Neural progenitor cell (in vitro differentiated cells): ENCODE measurements at places on chromosomes 6 and 20. TPM values are rescaled to one million over a fixed set of nuclear protein-coding genes. Genes with fewer than 3 reads are reported as not detected.

Gene GPX5
- not detected in 2 replicates for total RNA-seq

Gene MED23
- total RNA-seq = 28.2 and 37.3 TPM in 2 replicates

Gene TRERF1
- total RNA-seq = 8.3 and 12.3 TPM in 2 replicates

Gene TMEM30A
- 61.2 and 86.0 TPM in 2 replicates for total RNA-seq

Gene SOBP
- 11.0 and 12.6 TPM in 2 replicates for total RNA-seq

Gene GGTLC1
- not detected in 2 replicates for total RNA-seq

Gene HSPA1L
- total RNA-seq = 0.49 and 1.2 TPM in 2 replicates

Gene KCNK15
- 0.21 TPM in 1 of 2 replicates, not detected in the other for total RNA-seq

Gene DLK2
- total RNA-seq = 1.1 TPM in 1 of 2 replicates, not detected in the other

Gene PRSS35
- 2.8 and 4.5 TPM in 2 replicates for total RNA-seq

Gene SLC26A8
- total RNA-seq = 0.13 and 0.25 TPM in 2 replicates

Gene PACRG
- 0.30 and 0.37 TPM in 2 replicates for total RNA-seq

Gene ROMO1
- total RNA-seq = 135 and 253 TPM in 2 replicates

Gene HFE
- 0.43 and 1.5 TPM in 2 replicates for total RNA-seq

Gene LAMA2
- 0.68 and 1.5 TPM in 2 replicates for total RNA-seq

Gene SSTR4
- not detected in 2 replicates for total RNA-seq

Gene GHRH
- total RNA-seq = 3.2 TPM in 1 of 2 replicates, not detected in the other

Gene ARFGEF2
- total RNA-seq = 13.9 and 16.6 TPM in 2 replicates

- DNase-seq = peak; percentile 33
Measured at GRCh38 chr6:160259598-160259997, 977 bp upstream of the SLC22A2 start.

DNA sequence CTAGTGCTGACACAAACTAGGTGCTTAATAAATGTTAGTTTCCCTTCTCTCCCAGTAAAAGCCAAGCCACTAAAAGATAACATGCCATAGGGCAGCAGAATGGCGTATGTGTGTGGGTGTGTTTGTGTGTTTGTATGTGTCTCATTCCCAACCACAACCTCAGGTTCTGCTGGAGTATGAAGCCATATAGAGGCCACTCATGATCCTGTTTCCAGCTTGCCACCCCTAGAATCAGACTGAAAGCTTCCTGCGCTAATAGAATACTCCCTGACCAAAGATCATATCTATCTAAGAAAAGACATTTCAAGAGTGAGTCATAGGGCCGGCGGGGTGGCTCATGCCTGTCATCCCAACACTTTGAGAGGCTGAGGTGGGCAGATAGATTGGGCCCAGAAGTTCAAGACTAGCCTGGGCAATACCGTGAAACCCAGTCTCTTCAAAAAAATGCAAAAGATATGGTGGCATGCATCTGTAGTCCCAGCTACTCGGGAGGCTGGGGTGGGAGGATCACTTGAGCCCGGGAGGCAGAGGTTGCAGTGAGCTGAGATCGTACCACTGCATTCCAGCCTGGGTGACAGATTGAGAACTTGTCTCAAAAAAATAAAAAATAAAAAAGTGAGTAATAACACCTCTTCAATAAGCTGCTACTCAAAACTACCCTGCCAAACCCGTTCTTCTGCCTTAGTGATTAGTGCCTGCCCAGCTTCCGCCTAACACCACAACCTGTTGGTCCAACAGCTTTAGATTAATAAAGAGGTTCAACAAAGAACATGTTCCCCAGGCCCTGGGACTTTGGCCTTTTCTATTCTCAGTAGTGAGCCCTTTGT is 11.8 kb upstream of the SNRPC start:
- no peak for DNase-seq

GRCh38 chr20:52829111-52829510 is 143.0 kb upstream of the TSHZ2 start:
- no peak for DNase-seq

DNA sequence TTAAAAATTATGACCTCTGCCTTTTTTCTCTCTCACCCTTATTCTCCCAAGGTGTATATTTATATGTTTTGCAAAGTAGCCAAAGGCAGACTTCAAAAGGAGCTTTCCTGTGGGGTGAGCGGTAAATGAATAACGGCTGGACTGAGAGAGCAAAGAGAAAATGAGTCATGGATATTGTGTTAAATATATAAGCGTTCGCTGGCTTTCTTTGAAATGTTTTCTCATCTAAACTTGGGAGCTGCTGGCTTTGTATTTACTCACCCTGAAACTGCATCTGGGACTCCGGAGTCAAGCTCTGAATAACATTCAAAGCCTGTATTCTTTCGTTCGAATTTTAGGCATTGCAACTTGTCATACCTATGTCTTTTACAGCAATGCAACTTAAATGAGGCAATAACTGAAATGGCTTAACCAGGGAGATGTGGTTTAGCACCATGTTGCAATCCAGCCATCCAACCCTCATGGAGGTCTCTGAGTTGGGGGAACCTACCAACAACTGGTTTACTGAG is 32.0 kb downstream of the ATXN1 start:
- no peak for DNase-seq

DNA sequence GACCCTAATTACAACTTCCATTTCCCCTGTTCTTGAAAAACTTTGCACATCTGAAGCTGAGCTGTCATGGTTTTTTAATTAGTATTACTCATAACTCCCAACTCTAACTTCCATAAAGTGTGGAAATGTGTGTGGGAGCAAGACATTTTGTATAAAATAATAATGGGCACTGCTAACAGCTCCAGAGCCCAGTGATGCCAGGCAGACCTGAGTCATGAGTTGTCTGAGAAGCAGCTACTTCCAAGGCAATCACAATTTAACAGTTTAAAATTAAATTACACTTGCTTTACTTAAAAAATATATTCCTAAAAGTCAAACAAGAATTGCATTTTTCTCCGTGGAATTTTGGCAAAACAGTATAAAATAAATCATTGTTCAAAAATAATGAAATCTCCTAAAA is 6.4 kb downstream of the SLC2A12 start:
- no peak for DNase-seq

GRCh38 chr6:99841297-99841696 is 152.7 kb downstream of the MCHR2 start:
- DNase-seq = no peak

GRCh38 chr6:125596020-125596419 is 153.4 kb upstream of the HEY2 start:
- no peak for DNase-seq

DNA sequence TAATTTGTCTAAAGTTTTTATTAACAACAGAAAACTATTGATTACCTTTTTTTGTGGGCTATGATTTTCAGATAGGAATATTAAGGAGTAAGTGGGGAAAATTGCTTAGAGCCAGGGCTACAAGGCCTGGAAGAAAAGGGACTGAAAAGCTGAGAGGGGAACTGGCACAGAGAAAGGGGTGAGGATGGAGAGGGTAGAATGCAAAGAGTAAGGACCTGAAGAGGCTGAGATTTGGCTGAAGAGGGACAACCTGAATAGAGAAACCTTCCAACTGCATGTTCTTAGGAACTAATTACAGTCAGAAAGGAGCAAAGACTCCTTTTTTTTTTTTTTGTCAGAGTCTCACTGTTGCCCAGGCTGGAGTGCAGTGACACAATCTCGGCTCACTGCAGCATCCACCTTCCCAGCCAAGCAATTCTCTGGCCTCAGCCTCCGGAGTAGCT is 16.7 kb downstream of the BTN2A1 start:
- no peak for DNase-seq

GRCh38 chr20:24995741-24996448 is 3.3 kb upstream of the APMAP start:
- DNase-seq = peak; percentile 10

DNA sequence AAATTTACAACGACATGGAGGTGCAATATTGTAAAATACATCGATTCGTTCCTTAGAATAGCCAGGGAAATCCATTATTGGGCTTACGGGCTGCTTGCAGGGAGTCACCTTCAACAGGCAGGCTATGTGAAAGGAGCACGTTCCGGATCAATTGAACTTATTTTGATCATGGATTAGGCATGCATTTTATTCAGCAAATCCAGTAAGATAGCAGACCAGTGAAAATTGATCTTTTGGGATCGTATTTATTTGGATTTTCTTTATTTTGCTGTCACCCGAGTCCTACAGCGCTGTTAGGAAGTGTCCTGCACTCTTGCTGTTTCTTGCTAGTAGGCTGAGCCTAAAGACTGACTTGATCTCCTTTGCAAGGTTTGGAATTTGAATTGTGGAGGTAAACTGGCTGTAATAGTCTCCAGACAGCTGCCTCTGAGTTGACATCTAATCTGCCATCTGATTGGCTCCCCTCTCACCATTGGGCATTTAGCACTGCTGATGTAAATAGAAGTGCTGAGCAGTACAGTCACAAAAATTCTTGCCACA is 3.0 kb downstream of the ARID1B start:
- DNase-seq = peak; percentile 80

GRCh38 chr6:40348591-40348990 is 238.6 kb downstream of the LRFN2 start:
- DNase-seq = no peak

DNA sequence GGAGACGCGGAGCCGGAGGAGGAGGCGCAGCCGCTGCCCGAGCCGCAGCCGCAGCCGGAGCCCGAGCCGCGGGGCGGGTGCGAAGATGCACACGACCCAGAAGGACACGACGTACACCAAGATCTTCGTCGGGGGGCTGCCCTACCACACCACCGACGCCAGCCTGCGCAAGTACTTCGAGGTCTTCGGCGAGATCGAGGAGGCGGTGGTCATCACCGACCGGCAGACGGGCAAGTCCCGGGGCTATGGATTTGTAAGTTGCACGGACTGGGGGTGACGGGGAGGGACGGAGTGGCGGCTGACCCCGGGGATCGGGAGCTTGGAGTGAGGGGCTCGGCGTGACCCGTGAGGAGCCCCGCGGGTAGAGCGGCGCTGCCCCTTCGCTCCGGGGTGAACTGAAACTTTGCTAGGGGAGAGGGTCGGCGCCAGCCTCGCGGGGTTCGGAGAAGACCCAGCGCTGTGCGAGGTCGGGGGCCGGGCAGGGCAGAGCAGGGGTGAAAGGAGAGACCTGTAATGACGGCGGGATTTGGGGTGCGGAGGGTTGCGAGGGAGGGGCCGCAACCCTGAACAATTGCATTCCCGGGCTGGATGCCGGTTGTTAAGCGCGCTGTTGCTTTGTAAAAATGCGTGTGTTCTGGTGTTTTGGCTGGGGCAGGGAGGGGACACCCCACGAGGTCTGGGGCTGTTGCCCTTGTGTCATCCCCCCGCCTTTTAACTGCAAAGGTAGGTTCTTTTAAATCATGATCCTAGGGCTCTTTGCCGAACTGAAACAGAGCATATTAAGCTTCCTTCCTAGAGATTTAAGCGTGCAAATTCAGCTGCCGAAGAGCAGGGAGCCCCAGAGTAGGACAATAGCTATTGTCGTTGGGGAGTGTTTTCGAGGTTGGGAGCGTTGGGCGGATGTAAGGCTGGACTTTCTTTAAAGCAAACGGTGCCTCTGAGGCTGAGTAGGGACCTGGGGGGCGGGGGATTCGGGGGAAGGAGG is 628 bp downstream of the RBM24 start:
- peak; percentile 72 for DNase-seq

GRCh38 chr6:189676-190075 is 102.6 kb upstream of the DUSP22 start:
- no peak for DNase-seq

- DNase-seq = no peak
Measured at GRCh38 chr20:60649541-60649940, 602.5 kb upstream of the CDH4 start.

DNA sequence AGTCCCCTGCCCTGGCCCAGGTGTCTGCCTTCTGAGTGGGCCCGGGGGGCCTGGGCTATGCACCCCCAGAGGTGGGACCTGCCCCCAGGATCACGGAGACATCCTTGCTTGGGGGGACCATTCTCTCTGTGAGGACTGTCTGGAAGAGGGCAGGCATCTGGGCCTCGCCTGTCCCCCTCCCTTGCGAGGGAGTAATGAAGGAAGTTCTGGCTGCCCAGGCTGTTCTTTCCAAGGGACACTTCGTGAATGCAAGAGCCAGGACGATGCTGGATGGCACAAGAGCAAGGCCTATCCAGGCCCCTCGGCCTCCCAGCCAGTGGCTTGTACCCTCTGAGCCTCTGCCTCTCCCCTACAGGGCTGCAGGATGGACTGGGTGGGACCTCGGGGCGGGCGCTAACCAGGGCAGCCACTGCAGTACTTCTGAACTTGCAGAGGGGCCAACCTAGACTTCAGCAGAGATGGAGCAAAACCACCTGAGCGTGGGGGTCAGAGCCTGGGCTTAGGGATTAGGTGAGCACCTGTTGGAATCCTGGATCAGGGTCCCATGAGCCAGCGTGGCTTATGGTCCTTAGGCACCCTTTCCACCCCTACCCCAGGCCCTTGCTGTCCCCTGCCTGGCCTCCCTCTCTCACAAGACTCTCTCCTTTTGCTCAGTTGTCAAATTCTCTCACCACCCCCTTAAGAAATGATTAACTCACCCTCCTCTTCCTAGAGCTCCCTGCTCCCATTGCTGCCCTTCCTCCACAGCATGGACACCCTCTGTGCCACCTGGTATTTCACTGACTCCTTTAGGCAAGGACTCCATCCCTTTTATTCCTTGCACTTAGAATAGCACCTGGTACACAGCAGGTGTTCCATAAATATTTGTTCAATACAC is 53.2 kb downstream of the CTCFL start:
- no peak for DNase-seq

GRCh38 chr6:125198398-125198937 is 44.9 kb downstream of the TPD52L1 start:
- no peak for DNase-seq

- peak; percentile 67 for DNase-seq
Measured at GRCh38 chr6:137705160-137706082, 161.6 kb upstream of the TNFAIP3 start.

DNA sequence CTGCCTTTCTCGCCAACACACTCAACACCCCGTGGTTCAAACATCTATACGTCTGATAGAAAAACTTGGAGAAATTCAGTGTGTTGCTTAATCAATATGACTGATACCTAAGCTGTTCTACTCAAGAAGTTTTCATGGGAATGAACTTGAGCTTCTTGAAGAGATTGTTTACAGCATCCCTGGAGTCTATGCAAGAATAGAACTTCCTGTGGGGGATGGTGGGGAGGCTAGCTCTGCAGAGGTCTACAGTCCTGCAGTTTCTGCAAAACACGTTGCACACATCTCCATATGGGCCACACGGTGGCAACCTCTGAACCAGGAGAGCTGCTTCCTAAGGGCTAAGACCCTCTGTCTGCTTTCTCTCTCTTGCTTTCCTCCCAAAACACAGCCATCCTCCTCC is 32.7 kb upstream of the FANCE start:
- peak; percentile 44 for DNase-seq

DNA sequence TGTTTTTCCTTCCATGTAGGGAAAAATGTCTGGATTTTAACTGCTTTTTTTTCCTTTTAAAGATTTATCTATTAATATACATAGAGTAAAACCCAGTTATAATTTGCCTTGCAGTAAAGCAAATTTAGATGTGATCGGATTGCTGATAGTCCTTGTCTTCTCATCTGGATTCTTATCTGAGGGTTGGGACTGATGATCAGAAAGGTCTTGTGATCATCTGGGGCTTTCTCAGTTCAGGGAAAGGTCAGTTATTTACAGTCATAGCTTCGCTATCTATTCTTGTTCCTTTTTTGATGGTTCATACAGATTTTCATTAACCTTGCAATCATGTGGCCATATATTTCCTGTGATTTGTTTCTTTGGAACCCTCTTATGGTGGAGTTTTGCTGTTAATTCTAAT is 63.8 kb upstream of the CLDN20 start:
- no peak for DNase-seq

- no peak for DNase-seq
Measured at GRCh38 chr20:39865446-39865845, 823.6 kb downstream of the MAFB start.
